Stimulated activated CD4-positive, alpha-beta T cell treated with anti-CD3 and anti-CD28 coated beads, Interleukin-1b, Interleukin-23, amount 100 ng/mL, for 1 hour (primary cell): ENCODE measurements at places on chromosomes 12 and 14.

GRCh38 chr14:64112867-64113678 is 181.1 kb downstream of the ESR2 start:
- DNase-seq: no peak

- DNase-seq: no peak
Observed at GRCh38 chr14:62017651-62018230, 255.5 kb downstream of the SNAPC1 start.

- no peak for DNase-seq
Observed at GRCh38 chr12:90972226-90972625, 17.2 kb upstream of the CCER1 start.

GRCh38 chr12:85179680-85180270 is 100.2 kb upstream of the ALX1 start:
- no peak for DNase-seq

GRCh38 chr12:7150356-7150755 is 20.2 kb downstream of the CLSTN3 start:
- no peak for DNase-seq

- no peak for DNase-seq
Observed at GRCh38 chr12:131046813-131047788, 93.4 kb downstream of the ADGRD1 start.

- DNase-seq: no peak
Observed at GRCh38 chr12:71558445-71558844, 105.2 kb downstream of the ZFC3H1 start.

DNA sequence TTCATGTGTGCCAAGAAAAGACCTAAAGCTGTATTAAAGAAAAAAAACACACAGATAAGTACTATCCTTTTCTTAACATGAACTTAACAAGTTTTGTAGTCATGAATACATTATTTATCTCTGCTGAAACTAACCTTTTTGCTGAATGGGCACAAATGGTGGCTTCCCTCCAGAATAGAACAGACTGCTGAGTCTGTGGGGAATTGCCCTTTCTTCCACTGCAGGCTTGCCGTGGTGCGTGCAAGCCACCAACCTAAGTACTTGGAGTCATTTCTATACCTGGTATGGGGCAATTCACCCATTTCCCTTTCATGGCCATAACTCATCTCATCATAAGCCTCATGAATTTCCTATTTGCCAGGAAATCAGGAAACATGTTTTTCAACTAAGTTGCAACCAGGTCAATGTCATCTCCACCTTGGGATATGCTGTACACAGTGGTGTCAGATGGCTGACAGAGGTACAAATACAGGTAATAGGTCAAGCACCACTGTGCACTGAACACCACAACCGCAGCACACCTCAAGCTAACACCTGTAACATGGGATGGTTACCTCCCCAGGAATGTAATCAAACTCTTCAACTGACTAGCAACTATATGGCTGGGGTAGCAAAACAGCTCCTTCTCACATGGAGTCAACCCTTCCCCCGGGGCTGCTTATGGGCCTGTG is 49.9 kb downstream of the CATSPERB start:
- DNase-seq: no peak

DNA sequence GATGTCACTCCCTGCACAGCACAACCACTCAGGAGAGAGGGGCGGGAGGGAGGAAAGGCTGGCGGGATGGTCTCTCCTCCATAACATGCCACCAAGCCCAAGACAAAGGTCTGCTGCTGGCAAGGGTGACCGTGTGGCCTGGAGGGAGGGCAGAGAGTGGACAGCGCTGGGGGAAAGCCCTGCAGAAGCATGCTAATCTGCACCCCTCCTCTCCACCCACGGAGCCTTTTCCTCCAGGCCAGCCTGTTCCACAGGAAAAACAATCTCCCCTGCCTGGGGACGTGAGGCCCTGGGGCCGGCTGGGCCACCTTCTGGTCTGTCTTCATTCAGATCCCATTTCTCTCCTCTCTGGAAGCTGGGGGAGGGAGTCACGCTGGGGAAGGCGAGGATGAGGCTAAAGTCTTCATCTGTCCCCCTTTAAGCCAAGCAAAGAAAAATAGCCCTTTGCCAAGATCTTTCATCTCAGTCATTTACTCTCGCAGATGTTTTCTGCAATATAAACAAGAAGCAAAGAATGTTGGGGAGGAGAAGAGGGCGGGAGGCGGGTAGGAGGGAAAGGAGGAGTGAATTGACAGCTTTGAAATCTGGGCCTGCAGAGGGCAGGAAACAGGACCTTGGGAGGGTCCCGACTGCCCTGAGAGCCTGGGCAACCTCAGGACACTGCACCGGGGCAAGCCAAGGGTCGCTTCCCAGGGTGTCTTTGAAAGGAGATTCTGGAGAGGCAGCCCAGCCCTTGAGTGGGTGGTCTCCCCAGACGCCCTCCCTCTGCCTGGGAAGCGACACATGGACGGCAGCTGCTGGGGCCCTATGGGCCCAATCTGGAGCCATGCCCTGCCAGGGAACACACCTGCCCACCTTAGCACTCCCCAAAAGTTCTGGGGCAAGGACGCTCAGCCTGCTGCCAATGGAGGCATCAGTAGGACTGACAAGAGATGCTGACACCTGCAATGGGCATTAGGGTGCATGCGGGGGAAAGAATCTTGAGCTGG is 133.6 kb downstream of the ZFP36L1 start:
- DNase-seq: no peak

DNA sequence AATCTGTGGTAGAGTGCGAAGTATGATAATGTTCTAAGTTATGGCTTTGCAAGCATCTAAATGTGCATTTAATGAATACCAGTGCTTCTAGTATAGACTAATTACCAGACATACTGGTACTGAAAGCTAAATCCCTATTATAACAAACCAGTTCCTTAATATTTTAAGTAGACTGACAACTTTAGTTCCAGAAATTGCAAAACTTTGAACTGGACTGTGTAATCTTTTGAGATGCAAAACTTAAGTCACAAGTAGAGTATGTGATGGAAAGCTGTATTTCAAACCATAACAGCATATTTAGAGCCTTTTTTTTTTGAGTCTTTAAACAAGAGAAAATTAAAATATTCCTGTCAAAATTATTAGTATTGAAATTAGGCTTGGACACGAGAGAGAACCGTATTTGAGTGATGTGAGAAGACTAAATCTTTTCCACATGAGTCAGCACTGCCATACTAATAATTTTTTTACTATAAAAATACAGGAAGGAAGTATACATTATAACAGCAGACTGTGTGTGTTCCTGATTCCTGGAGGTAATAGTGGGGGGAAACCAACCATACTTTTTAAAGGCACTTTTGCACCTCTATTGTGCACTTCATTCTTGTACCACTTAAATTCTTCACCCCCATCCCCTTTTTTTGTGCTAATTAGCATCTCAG is 45.5 kb downstream of the PPM1A start:
- no peak for DNase-seq

GRCh38 chr12:106181401-106182114 is 42.8 kb upstream of the NUAK1 start:
- DNase-seq: no peak

DNA sequence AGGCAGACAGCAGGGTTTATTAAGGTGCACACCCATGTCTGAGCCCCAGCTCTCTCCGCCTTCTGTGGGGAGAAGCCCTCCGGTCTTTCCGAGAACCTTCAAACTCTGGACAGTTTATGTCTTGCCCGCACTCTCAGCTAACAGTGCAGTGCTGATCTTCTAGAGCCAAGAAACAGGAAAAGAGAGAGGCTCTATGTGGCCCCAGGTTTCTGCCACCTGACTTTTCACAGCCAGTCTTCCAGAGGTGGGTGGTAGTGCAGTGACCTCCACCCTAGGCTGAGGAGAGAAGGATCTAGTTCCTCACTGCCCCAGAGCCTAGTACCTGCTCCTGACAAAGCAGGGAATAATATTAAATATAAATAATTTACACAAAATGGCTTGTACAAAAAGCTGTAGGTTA is 4.0 kb upstream of the SLC22A17 start:
- DNase-seq: no peak

DNA sequence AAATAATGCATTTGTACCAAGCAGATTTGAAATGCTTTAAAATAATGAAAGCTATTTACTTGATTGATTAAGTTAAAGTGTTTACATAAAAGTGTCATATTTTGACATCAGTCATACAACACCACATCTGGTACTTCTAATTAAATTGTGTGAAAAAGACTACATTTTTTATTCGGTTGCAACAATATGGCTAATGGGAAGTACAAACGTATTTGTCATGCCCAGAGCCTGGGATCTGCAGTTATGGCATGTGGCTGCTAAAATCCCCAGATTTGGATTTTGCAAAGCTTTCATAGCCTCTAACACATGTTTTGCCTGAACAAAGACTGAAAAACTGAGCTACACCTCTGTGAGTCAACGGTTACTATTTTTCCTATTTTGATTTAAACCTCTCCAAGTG is 66.6 kb downstream of the LLPH start:
- DNase-seq: no peak

DNA sequence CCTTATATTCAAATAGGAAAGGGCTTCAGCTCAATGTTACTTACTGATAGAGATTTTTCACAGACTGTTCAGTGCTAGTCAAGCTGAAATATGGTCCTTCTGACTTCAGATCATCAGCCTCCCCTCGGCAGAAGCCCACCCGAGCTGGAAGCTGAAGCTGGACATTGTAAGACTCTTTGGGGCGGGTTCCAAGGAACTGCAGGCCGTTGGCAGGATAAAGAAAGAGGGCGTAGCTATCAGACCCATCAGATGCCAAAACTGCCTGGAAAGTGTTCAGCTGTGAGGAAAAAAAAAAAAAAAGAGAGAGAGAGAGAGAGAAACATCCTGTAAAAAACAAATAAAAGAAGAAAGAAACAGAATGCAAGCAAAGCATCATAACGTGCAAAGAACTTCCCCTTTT is 8.8 kb downstream of the NID2 start:
- no peak for DNase-seq

DNA sequence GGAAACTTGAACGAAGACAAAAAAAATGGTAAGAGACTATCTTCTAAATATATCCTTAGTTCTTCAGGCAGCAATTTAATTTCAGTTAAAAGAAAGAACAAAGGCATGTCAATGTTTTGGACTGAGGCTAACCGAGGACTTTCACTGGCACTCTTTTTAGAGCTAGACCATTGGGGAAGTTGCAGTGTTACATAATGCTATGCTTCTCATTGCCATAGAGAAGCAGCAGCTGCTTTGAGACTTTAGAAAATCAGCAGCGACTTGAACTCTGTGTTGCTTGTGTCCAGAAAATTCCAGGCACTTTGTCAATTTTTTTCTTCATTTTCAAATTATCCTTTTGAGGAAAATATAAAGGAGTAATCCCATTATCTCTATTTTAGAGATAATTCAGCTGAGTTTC is 964.2 kb downstream of the NRXN3 start:
- no peak for DNase-seq

- no peak for DNase-seq
Observed at GRCh38 chr14:101709533-101709881, 52.0 kb upstream of the PPP2R5C start.

DNA sequence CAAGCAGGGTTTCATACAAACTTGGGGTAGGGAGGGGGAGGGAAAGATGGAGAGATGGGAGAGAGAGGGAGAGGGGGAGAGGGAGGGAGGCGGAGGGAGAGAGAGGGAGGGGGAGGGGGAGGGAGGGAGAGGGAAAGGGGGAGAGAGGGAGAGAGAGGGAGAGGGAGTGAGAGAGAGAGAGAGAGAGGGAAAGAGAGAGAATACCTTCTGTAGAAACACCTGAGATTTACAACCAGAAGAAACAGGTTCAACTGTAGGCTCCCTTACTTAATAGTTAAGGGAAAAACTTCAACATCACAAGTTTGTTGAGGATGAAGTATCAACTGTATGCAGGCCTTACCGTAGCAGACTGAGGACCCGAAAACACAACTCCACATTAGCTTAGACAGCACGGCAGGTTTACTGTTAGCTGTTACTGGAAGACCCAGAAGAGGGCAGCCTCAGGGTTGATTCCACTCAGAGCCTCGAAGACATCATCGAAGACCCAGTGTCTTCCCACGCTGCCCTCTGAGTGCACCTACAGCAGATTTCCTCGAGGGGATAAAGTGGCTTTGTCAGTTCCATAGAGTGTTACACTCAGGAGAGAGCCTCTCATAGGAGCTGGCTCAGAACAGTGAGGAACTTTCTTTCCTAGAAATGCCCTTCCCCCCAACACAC is 72.4 kb downstream of the NT5DC3 start:
- no peak for DNase-seq
